ENCODE measurements at places on chromosomes 11 and 22.

- DNase-seq, result no peak
Measured at GRCh38 chr11:110425751-110426545, 3.8 kb upstream of the FDX1 start.

DNA sequence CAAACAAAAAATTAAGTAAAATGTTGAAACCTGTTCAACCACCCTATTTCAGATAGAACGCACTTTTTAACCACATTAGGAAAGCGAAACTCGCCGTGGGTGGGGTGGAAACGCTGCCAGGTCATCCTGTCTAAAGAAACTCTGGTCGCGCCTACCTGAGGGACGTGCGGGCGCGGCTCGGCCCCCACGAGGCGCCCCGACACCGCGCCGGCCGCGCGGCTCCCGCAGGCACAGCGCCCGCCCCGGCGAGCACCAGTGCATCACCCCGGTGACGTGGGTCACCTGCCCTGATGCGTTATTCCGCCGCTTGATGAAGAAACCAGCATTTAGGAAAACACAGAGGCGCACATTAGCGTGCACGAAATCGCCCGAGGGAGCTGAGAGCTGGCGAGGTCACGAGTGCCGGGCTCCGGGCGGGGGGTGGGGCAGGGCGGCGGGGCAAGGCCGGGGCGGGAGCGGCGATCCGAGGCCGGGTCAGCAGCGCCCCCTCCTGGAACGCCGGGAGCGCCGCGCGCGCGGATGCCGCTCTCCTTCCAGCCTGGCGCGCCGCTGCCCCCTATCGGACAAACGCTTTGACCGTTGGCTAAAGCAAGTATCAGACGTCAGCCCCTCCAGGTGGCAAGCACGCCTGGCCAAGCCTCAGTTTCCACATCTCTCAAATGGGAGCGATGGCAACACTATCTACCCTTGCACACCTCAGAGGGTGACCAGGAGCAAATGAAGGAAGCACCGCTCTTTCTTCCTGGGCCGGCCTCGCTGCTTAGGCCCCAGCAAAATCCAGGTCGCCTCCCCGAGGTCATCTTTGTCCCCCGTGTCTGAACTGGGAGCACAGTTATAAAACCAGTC, 15.7 kb upstream of the SNX32 start:
- peak; percentile 81 for DNase-seq

DNA sequence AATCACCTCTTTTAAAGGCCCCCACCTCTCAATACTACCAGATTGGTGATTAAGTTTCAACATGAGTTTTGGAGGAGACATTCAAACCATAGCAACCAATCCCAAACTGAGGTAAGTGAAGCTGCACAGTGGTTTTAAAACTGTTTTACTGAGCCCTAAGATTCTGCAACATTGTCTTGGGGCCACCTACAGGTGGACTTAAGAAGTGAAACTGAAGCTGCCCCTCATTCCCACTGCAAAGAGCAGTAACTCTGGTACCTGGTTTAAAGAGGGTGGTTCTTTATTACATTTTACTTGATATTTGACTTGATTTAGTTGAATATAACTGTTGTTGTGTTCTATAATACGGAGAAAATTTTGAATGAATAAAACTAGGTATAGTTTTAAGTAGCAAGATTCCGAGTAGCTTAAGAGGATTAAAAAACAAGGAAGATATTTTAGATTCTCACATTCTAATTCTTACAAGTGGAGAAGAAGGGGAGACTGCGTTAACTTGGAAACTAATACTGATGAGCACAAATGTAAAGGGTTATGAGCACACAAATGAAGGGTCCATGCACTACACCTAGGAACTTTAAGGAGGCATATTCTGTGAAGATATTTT, 26.7 kb downstream of the SYT9 start:
- DNase-seq, result no peak

DNA sequence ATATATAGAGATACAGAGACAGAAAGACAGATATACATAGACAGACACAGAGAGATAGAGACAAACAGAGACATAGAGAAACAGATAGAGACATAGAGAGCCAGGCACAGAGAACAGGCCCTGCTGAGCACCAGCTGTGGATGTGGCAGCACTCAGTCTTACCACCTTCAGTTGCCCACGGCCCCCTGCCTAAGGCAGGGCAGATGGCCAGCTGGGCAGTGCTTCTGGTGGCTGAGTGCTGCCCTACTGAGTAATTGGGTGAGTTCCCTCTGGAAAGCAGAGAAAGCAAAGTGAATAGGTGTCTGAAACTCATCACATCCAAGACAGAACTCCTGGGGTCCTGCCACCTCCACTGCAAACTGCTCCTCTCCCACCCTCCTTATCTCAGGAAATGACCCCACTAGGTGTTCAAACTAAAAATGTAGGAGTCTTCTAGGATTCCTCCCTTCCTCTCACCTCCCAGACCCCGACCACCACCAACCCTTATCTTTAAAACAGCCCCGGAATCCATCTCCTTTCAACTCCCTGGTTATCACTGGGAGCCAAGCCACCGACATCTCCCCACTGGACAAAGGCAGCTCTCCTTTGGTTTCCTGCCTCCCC, 27.2 kb downstream of the SYN3 start:
- DNase-seq, result no peak

DNA sequence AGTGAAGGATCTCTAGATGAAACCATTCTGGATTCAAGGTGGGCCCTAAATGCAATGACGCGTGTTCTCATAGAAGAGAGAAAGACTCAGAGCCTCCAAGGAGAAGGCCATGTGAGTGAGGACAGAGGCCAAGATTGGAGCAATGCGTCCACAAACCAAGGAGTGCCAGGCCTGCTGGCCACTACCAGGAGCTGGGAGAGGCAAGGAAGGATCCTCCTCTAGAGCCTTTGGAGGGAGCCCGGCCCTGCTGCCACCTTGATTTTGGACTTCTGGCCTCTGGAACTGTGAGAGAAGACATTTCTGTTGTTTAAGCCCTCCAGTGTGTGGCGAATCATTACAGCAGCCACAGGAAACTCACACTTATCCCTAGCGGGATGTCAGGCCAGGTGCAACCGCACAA, 52.7 kb upstream of the SHANK2 start:
- DNase-seq, result no peak

- no peak for DNase-seq
Measured at GRCh38 chr11:33533386-33534052, 167.1 kb downstream of the C11orf91 start.

DNA sequence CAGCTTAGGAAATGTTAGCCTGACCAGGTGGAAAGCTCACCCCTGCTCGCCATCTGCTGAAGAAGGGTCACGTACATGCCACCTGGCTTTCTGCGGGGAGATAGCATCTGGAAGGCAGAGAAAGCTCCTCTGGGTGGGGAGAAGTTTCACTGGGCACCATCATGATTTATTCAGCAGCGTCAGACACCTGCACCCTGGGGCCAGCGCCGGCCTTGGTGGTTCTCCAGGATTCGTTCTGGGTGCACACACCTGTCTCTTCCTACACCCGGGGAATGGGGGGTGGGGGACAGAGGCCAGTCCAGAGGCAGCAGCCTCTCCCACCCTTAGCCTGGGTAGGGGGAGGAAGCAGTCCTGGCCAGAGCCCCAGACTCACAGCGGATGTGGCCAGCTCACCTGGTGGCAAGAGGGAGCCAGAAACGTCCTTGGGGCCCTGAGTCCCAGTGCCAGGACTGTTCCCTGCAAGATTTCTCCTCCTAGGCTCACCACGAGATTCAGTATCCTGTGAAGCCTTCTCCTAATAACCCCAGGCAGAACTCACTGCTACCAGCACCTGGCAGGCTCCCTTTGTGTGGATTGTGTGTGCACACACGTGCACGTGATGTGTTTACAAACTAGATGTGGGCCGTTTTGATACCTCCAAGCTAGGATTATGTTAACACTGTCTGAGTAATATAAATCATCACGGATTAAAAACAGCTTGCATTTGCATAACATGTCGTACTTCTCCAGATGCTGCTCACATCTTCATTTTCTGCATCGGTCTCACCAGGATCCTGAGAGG, 17.3 kb upstream of the RASD2 start:
- no peak for DNase-seq

GRCh38 chr22:40819599-40820140, 524 bp upstream of the SLC25A17 start:
- no peak for DNase-seq

DNA sequence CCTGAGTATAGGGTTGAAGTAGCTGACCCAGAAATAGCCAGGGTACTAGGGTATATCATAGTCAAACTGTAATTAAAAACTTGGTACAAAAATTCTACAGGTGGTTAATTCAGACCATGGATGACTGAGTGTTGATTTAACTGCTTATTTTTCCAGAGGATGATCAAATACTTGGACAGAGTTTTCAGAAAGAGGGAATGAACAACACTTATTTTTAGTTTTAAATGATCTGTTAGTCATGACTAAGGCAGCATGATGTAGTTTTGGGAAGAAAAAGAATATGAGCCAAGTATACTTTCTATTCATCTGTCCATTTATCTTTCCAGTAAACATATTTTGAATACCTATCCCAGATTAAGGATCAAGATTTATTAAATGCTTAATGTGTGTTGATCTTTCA, 19.8 kb upstream of the CCDC89 start:
- no peak for DNase-seq

- no peak for DNase-seq
Measured at GRCh38 chr22:33909911-33910310, 10.4 kb downstream of the LARGE1 start.

GRCh38 chr11:58999291-58999680, 60.0 kb downstream of the GLYATL1 start:
- DNase-seq, result no peak

- DNase-seq, result no peak
Measured at GRCh38 chr11:112162761-112163546, 940 bp downstream of the IL18 start.

DNA sequence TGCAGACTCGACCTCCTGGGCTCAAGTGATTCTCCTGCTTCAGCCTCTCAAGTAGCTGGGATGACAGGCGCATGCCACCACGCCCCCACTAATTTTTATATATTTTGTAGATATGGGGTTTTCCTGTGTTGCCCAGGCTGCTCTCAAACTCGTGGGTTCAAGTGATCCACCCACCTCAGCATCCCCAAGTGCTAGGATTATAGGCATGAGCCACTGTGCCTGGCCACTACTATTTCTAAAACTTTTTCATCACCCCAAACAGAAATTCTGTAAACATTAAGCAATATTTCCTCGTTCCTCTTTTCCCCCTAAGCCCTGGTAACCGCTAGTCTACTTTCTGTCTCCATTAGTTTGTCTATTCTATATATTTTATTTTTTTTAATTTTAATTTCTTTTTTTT, 9.0 kb upstream of the ATG16L2 start:
- DNase-seq, result no peak

GRCh38 chr11:66470015-66470414, 3.3 kb downstream of the PELI3 start:
- no peak for DNase-seq

GRCh38 chr22:27772984-27773498, 28.5 kb downstream of the MN1 start:
- no peak for DNase-seq

DNA sequence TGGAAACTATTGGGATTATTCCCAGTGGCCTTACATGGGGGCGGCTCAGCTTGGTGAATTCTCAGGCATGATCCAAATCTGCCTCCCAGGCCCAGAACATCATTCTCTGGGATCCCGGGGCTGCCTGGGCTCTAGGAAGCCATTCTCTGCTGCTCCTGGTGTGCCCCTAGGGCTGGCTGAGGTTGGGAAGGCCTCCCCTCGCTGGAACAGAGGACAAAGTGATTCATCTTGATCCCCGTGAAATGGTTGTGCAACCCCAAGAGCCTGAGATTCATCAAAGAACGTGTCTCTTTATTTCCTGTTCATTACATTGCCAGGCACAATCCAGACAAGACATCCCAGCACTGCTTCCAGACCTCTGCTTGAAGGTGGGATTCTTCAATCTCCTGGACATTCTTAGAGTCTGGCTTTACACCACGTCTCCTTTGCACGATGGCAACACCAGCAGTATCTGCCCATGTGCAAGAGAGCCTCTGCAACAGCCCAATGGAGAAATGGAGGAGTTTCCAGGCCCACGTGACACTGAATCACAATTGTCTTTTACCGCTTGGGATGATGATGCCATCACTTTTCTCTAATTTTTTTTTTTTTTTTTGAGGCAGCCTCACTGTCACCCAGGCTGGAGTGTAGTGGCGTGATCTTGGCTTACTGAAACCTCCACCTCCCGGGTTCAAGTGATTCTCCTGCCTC, 52.3 kb downstream of the TST start:
- DNase-seq, result no peak

DNA sequence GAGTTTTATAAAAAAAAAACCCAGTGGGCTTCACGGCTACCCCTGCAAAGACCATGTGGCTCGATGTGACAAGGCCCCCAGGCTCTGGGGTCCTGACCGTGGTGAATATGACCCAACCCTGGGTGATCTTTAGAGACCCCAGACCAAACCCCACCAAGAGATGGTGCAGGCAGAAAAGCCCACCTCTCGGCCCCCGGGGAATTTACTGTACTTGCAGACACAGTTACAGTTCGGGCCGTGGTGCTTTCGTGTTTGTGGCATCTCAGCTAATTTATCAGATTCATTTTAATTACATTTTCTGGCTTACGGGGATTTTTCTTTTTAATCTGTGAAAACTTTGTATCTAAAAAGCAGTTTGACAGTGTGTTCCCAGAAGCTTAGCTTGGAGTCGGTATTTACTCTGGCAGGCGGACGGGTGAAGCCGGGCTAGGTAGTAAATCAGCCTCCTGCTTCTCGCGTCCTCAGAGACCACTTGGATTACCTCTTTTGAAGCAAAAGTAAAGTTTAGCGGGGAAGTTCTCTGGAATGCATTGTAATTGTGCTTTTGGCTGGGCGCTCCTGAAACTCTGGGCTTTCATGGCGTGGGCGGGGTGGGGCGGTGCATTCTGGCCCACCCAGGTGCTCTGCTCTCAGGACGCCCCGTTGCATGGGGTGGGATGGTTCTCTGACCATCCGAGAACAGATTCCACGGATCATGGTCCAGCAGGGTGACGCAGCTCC, 25.3 kb downstream of the ANO1 start:
- no peak for DNase-seq

DNA sequence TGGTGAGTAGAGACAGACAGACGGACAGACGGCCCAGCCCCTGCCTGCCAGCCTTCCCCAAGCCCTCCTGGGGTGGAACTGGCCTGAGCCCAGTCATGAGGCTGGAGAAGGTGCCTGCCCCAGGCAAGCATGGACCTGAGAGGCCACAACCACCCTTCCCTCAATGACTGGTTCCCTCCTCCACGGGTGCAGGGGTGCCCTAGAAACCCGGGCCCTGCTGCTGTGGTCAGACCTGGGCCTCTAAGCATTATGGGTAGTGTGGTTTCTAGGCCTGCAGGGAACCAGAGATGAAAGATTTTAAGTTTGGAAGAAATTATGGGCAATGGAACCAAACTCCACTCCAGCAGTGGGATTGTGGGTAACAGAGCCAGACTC, 13.5 kb downstream of the RHBDD3 start:
- no peak for DNase-seq

- DNase-seq, result no peak
Measured at GRCh38 chr11:131644204-131644795, 273.9 kb downstream of the NTM start.

- no peak for DNase-seq
Measured at GRCh38 chr11:128488471-128488870, 98.9 kb downstream of the ETS1 start.

GRCh38 chr11:14579646-14580045, 59.5 kb upstream of the PSMA1 start:
- DNase-seq, result no peak

Measured in T-helper 2 cell (primary cell).